CD8-positive, alpha-beta memory T cell (primary cell): ENCODE measurements at places on chromosomes 11 and 22. TPM values are rescaled to one million over a fixed set of nuclear protein-coding genes. Genes with fewer than 3 reads are reported as not detected.

GRCh38 chr22:31752096-31752847 lies 1.5 kb upstream of the DEPDC5 start:
- DNase-seq: no peak

GRCh38 chr11:1167256-1167655 lies 9.5 kb downstream of the MUC5AC start:
- DNase-seq: no peak

- no peak for DNase-seq
These were observed 95.5 kb downstream of the PGR start for GRCh38 chr11:101034076-101034475.

The MMP11 gene
- total RNA-seq: 0.90 TPM

DNA sequence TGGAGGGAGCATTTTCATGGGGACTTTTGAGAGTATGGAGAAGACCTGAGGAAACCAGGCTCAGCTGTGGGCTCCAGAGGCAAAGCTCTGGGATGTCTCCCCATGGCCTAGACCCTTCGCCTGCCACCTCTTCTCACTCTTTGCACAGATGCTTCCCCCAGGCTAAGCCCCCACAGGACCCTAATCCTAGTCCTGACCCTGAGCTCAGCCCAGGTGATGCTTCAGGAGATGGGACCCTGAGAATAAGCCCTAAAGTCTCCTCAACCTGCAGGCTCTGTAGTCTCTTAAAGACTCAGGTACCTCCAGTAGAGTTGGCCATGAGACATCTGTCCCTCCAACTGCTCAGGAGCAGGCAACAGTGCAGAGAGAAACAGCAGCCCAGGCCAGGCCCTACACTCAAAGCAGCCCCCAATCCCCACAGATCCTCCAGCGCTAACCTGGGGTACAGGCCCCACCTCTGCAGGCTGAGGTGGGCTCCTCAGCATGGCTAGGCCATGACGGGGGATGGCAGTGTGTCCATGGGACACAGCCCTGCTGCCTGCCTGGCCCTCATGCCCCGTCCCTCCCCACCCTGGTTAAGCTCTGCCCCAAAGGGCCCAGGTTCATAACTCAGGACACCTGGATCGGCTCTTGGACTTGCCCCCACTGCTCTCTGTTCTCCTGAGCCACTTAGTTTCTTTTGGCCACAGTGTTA lies 39.4 kb downstream of the GGTLC2 start:
- DNase-seq: no peak

DNA sequence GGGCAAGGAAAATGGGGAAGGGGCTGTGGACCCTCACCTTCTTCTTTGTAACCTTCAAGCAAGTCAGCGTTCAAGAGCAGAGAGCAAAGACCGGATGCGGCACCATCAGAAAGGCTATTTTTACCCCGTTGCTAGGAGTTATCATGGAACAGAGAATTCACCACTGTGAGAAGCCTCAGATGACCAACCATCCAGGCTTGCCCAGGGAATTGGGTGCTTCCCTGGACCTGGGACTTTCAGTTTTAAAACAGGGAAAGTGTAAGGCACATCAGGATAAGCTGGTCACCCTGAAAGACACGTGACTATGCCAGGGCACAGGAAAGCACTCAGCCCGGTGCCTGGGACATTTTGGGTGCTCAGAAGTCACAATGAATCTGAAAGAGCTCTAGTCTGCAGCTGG lies 10.4 kb downstream of the GALNT18 start:
- no peak for DNase-seq

GRCh38 chr11:12162652-12163051 lies 52.3 kb downstream of the MICAL2 start:
- DNase-seq: no peak
